Activated T-helper 1 cell treated with Interleukin-2 at 50 U/mL for 16 hours (primary cell): ENCODE measurements at places on chromosomes 16 and 17.

GRCh38 chr17:50834429-50835300, 721 bp upstream of the WFIKKN2 start:
- DNase-seq: no peak

- DNase-seq: no peak
Measured at GRCh38 chr17:82304826-82305726, 12.3 kb downstream of the CD7 start.

DNA sequence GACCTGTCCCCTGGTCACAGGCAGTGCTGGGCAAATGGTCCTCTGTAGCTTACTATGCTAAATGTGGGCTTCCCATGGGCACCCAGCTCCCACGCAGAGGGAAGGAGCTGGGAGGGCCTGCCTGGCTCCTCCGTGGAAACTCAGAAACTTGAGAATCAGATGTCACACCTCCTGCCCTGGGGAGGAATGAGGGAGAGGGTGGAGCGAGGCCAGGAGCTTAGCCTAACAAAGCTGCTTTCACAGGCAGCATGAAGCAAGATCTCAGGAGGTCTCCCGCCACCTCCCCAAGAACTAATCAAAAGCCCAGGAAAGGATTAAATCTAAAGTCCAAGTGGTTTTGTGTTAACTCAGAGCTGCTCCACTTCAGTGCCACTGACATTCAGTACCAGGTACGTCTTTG, 33.6 kb upstream of the XYLT2 start:
- no peak for DNase-seq

GRCh38 chr17:16478649-16479048, 13.3 kb downstream of the LRRC75A start:
- no peak for DNase-seq

DNA sequence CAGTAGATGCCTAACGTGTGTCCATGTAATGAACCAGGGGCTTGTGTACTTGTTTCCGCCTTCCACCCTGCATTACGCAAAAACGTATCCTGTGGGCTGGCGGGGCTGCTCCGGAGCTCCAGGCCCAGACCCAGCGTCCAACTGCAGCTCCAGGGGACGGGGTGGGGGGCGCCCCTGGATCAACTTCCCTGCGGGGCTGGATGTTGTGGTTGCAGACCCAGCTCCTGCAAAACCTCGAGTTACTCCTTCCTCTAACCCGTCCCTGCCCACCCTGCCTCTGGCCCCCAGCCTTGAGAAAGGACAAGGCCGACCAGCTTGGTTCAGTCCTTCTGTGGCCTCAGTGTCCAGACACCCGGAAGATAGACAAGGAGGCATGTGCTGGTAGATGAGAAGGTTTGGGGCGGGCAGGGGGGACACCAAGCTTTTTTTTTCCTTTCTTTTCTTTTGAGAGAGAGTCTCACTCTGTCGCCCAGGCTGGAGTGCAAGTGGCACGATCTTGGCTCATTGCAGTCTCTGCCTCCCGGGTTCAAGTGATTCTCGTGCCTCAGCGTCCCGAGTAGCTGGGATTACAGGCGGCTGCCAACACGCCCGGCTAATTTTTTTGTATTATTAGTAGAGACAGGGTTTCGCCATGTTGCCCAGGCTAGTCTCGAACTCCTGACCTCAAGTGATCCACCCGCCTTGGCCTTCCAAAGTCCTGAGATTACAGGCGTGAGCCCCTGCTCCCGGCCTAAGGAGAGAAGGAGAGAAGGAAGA, 731 bp upstream of the EXOC7 start:
- DNase-seq: no peak

GRCh38 chr17:57892820-57893595, 43.2 kb upstream of the MRPS23 start:
- no peak for DNase-seq

GRCh38 chr17:8914554-8914953, 47.1 kb upstream of the PIK3R6 start:
- no peak for DNase-seq

GRCh38 chr16:71254832-71255525, 24.5 kb upstream of the HYDIN start:
- DNase-seq: no peak

- DNase-seq: no peak
Measured at GRCh38 chr17:79930062-79930876, 91.0 kb upstream of the CBX4 start.

DNA sequence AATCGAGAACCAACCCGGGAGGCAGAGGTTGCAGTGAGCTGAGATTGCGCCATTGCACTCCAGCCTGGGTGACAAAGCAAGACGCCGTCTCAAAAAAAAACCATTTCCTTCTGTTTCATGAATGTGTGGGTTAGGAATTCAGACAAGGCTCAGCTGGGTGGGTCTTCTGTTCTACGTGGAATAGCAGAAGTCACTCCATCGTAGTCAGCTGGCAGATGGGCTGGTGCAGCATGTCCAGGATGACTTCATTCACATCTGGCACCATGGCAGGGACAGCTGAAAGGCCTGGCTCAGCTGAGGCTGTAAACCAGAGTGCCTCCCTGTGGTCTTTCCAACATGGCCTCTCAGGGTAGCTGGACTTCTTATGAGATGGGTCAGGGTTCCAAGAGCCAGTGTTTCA, 89.0 kb downstream of the C17orf67 start:
- DNase-seq: no peak

- DNase-seq: no peak
Measured at GRCh38 chr17:59466946-59467801, 98.2 kb upstream of the DHX40 start.

DNA sequence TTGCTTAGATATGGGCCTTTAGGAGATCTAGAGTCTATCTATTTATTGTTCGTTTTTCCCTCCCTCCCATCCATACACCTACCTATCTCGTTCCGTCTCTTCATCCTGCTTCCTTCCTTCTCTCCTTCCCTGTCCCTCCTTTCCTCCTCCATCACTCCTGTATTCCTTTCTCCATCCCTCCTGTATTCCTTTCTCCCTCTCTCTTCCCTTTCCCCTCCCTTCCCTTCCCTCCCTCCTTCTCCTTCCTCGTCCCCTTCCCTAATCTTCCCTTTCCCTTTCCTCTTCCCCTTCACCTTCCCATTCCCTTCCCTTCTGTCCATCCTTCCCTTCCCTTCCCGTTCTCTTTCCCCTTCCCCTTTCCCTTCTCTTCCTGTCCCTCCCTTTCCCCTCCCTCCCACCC, 10.6 kb downstream of the GP2 start:
- no peak for DNase-seq

GRCh38 chr16:10982465-10983150, 38.2 kb downstream of the CLEC16A start:
- DNase-seq: no peak

GRCh38 chr16:57422026-57422944, 17.7 kb downstream of the CCL17 start:
- no peak for DNase-seq

DNA sequence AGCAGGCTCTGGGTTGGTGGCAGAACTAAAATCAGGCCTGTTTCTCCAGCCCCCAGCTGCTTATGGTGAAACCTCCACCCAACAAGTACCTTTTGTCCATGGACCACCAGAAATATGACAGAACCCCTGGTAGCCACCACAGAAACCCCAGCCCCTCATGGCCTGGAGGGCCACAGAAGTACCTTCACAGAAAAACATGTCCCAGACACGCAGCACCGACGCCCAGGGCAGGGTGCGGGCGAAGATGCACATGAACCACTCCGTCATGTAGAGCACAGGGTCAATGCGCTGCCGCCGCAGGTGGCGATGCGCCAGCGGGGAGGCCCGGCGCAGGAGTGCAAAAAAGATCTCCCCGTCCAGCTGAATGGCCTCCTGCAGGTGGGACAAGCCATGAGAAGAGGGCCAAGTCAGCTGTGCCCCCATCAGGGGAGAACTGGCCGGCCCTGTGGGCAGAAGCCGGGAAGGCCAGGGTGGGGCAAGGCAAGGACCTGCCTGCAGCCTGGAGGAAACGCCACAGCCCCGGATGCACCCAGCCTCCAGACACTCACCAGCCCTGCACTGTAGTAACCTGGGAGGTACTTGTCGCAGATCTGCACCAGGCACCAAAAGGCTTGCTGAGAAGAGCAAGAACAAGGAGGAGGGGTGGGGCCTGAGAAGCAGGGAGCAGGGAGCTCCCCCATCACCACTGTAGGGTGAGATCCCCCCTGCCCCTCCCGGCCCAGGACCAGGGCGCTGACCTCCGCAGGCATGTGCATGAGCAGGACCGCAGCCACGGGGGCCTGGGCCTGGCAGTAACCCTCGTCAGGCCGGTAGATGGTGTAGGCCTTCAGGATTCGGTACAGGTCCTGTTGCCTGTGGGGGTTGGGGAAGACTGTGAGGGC, 4.1 kb upstream of the CD2BP2 start:
- DNase-seq: no peak

DNA sequence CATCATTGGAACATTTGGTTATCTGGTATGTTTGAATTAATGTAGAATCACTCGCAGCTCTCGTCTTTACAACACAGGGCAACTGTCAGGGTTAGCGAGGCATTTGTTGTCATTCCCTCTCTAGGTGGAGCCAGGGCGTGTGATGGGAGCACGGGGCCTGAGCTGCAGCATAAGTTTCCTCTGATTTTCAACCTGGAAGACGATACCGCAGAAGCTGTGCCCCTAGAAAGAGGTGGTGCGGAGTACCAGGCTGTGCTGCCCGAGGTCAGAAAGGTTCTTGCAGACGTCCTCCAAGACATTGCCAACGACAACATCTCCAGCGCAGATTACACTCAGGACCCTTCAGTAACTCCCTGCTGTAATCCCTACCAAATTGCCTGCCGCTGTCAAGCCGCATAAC, 37.2 kb downstream of the WIPI1 start:
- DNase-seq: no peak

DNA sequence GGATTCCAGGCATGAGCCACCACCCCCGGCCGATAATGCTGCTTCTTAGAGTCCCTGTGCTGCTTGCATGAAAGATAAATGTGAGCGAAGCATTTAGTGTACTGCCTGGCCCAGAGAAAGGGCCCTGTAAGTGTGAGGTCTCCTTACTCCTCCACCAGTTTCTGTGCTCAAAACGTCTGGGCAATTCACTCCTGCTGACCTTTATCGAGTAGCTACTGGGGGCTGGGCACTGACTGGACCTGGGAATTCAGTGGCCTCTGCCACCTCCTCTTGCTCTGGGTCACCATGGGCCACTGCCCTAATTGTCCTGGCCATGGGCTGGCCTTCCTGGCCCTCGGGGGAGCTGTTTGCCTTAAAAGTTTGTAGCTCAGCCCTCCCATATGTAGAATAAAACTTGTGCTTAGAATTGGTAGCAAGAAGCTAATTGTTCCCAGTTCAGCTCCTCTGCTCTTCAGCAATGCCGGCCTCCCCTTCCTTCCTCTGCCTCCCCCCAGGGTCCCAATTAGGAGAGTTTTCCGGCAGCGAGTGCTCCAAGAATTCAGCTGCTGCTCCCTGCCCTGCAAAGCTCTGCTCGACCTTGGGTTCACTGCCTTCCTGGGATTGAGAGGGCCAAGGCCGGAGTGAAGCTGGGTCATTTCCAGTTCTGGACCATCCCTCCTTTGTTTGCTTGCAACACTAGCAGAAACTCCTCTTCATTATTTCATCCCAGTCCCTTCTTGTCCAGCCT, 98.9 kb upstream of the CDC42EP4 start:
- no peak for DNase-seq
